NCI-H1092 (cell line): ENCODE measurements at places on chromosomes 7 and 10.

DNA sequence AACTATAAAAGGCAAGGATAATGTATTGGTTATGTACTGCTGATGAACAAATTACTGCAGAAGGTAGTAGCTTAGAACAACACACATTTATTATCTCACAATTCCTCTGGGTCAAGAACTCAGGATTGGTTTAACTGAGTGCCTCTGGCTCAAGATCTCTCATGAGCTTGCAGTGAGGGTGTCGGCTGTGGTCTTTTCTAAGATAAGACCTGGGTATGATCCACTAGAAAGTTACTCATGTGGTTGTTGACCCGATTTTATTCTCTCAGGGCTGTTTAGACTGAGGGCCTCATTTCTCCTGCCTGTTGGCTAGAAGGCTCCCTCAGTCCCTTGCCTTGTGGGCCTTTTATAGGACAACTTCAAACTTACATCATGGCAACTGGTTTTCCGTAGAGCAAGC is 86.7 kb downstream of the VWDE start:
- DNase-seq, result no peak

- no peak for DNase-seq
Observed at GRCh38 chr10:74086317-74086716, 64.3 kb downstream of the AP3M1 start.

GRCh38 chr7:95511716-95512260 is 26.0 kb downstream of the ASB4 start:
- DNase-seq, result peak; percentile 49

DNA sequence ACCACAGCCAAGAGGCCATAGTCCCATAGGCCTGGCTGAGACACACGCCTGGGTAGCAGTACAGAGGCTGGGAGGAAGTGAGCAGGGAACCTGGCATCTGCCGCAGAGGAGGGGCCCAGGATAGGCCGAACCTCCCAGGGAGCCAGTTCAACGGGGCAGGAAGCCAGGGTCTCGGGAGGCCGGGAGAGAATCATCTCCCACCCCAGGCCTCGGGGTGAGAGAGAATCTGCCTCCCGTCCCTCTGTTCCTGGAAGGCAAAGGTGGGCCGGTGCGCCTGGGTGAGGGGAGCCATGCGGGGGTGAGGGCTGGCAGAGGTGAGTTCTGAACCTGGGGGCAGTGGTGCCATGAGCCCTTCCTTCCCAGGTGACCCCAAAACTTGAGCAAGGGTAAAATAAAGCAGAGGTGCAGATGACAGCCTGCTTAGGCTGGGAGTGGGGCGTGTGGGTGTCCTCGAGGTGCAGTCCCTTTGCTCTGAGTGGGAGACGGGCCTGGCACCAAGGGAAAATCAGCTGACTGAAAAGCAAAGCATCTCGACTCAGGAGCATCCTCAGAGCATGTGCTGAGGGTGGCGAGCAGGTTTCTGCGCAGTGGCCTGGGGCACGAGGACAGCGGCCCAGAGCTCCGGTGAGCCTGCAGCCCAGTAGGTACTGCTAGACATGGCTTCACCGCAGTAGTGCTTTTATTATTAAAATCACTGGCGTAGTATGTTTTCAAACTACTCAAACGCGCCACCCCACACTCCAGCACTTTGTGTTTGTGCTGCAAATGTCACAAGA is 15.5 kb downstream of the AGAP3 start:
- no peak for DNase-seq

GRCh38 chr10:44801383-44802327 is 109.5 kb upstream of the TMEM72 start:
- DNase-seq, result peak; percentile 91

DNA sequence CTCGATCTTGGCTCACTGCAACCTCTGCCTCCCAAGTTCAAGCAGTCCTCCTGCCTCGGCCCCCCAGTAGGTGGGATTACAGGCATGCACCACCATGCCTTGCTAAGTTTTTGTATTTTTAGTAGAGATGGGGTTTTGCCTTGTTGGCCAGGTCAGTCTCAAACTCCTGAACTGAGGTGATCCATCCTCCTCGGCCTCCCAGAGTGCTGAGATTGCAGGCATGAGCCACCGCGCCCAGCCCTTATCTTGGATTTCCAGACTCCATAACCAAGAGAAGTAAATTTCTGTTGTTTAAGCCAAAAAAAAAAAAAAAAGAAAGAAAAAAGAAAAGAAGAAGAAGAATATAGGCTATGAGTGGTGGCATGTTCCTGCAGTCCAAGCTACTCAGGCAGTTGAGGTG is 53.3 kb upstream of the RABGEF1 start:
- DNase-seq, result no peak

DNA sequence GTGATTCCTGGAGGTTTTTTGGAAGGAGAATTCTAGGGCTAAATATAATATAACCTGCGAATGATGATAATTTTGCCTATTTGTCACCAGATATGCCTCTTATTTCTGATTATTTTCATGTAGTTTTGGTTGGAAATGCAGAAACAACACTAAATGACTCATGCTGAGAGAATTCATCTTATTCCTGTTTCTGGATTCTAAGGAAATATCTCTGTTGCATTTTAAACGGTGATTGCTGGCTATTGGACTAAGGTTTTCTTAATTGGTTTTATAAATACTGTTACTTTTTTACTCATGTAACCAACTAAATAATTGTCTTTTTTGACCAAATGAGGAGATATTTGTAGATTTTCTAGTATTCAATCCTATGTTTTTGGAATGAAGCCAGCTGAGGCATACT is 204.9 kb upstream of the NPSR1 start:
- no peak for DNase-seq

DNA sequence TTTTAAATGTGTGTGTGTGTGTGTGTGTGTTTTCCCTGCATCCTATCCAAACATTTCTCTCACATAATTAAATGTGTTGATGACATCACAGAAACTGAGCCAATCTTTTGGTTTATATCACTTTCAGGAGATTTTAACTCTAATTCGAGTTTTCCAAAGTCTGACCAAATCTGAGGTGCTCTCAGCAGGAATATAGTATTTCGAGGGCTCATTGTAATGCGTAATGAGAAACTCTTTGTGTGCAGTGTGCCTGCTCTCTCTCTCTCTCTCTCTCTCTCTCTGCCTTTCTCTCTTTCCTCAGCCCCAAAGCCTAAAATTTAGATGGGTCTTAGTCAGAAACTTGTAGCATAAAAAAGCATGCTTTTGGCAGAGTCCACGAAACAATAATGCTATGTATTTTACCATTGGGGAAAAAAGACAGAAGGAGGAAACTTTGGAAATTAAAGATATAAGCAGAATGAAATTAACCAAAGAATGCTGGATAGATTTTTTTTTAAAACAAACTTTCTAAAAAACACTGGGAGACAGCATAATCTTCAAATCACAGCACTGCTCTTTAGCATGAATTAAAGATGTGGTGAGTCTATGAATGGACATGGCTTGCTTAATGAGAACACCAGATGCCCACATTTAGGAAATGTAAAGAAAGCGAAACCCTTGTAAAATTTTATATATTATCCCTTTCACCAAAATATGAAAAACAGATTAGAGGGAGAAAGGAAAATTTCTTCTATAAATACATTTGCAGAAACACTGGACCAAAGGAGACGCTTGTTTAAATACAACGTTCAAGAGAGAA is 206.8 kb upstream of the HABP2 start:
- DNase-seq, result no peak

DNA sequence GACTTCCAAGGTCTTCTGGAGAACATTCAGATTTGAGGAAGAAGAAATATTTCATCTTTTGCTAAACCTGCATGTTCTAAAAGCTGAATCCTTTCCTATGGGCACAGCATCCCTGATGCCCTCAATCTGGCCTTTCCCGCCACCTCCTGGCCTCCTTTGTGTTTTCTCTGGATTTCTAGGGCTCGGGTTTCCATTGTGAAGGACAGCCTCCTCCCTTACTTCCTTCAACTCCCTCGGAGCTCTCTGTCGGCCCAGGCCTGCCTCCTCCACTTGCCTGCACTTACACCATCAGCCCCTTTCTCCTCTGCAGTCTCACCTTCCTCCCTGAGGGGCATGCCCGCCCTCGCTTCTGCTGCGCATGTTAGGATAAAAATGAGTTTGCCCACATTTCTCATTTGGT is 75.4 kb downstream of the WIPF3 start:
- no peak for DNase-seq

DNA sequence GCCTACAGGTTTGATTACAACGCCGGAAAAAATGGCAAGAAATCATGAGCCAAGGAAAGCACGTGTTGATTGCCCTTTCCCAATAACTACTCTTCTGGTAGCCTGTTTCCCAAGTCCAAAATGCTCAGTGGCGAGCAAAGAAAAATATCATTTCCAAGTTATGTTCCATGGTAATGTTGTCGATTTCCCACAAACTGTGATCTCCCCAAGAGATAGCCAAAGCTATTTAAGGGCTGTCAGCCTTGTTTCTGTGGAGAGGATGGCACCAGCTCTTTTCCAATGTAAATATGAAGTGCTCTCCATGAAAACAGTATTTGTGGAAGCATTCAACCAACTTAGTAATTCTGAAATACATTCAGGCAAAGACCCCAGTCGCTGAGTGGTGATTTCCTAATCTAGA is 232.5 kb upstream of the AOAH start:
- DNase-seq, result no peak

DNA sequence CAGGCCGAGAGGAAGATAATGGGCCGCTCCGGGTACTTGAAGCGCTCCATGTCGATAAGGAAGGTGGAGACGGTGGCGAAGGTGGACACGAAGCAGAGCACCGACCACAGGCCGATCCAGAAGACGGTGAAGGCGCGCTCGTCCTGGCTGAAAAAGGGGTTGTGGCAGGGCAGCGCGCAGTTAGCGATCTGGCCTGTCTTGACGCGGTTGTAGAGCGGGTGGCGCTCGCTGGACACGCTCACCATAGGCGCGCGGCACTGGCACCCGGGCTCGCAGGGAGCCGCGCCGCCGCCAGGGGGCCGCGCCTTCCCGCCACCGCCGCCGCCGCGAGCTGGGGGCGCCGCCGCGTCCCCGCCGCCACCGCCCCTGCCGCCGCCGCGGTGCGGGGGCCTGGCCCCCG is 1.6 kb downstream of the FZD8 start:
- peak; percentile 20 for DNase-seq

DNA sequence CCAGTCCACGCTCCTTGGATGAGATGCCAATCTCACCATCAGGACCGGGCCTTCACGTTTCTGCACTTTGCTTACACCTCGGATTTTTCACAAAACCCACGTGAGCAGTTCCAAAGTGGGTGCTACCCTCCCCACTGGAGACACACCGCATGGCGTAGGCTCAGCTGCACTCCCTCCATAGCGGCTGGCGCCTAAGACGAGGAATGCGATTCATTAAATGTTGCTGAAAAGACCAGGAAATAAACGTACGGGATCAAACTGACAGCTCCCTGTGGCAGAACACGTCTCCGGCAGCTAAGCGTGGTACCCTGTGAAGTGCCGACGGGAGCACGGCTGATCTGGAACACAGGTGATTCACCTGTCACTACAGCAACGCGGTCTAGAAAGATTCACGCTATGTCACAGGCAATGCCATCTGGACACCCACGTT is 209.0 kb downstream of the DIP2C start:
- DNase-seq, result no peak

DNA sequence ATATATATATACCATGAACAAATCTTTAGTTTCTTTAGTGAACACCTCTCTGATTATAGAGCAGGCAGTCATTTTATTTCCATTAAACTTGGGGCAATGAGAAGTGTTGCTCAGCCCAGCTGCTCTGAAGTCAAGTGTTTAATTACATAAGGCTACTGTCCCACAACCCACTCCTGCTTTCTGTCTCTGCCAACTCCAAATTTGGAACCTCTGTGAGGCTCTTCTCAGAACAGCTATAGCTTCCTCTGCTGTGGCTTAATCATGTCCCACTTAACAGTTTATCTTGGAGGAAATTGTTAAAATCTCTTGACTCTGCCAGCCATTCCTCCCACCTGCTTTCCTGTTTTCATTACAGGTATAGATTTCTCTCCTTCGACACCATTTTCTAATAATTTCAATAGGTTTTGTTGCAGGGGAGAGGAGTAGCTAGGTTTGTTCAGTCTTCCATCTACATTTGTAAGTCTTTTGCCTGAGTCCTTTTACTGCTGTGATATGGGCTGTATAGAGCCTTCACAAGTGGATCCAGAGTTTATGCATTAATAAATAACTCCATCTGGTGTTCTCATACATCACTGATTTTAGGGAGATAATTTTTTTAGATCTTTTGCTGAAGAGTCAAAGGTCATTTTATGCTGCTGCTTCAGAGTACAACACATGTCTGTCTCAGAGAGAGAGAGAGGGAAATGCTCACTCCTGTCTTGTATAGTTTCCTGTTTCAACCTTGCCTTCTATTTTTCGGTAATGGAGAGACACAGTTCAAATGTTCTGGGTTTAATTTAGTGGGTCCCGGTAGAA is 170.4 kb downstream of the WNT2 start:
- DNase-seq, result no peak

- DNase-seq, result no peak
Observed at GRCh38 chr10:13712837-13713581, 126.2 kb downstream of the PRPF18 start.

DNA sequence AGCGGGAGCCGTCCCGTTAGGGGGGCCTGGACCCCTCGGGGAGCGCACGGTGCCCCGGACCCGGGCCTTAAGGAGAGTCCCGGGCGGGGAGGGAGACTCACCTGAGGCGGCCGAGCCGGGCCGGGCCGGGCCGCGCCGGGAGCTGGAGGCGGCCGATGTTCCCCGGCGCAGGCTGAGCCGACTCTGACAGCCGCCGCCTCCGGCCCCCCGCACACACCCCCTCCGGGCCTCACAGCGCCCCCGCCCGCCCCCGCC is at the start of gene ACHE:
ACHE (minus strand) TSS at position 188 of the 255 bp plus-strand sequence. CDS start 1,656 bp downstream, outside the sequence.
- DNase-seq, result no peak

- no peak for DNase-seq
Observed at GRCh38 chr10:8035641-8036470, 18.6 kb upstream of the GATA3 start.

GRCh38 chr10:98425511-98426352 is 10.8 kb upstream of the PYROXD2 start:
- no peak for DNase-seq

GRCh38 chr7:44286182-44286617 is 39.2 kb downstream of the CAMK2B start:
- no peak for DNase-seq

GRCh38 chr7:26777385-26777784 is 87.0 kb downstream of the SKAP2 start:
- no peak for DNase-seq

GRCh38 chr10:132610071-132610701 is 72.6 kb downstream of the INPP5A start:
- DNase-seq, result no peak

GRCh38 chr7:132750530-132751217 is 174.4 kb upstream of the PLXNA4 start:
- no peak for DNase-seq

DNA sequence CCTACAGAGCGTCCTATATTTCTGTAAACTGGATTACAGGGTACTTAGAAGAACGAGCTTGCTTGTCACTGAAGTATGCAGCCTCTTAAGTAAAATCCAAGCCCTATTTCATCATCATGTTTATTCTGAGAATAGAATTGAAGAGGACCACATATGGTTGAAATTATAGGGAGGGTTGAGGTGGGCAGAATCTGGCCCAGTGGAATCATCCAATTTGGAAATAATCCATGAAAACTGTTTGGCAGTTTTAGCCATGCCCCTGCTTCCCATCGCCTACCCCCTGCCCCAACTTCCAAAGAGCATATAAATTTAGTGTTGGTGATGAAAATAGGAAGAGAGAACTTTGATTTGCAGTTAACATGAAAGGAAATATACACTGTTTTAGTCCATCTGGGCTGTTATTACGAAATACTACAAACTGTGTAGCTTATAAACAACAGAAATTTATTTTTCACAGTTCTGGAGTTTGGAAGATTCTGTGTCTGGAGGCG is 150.4 kb downstream of the PRKG1 start:
- no peak for DNase-seq
